ENCODE measurements at places on chromosomes 11 and 22.

GRCh38 chr11:8717544-8717875, 34.9 kb downstream of the RPL27A start:
- DNase-seq: no peak

DNA sequence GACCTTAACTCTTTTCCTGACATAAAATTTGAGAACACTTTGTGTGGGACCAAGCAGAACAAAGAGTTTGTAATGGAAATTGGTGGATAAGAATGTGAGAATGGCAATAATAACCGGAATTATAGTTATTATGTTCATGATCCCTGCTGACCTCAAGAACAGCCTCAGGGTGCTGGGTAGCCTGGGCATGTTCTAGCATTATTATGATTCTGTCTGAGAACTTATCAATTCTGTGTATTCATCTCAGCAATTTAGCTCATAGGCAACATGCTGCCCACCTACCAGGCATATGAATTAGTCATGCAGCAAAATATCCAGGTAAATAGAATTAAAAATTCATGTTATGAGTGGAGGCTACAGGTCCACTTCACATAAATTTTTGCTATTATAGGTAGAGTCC, 61.9 kb downstream of the CTSC start:
- DNase-seq: no peak

GRCh38 chr11:62505059-62505439, 41.6 kb downstream of the AHNAK start:
- DNase-seq: no peak

DNA sequence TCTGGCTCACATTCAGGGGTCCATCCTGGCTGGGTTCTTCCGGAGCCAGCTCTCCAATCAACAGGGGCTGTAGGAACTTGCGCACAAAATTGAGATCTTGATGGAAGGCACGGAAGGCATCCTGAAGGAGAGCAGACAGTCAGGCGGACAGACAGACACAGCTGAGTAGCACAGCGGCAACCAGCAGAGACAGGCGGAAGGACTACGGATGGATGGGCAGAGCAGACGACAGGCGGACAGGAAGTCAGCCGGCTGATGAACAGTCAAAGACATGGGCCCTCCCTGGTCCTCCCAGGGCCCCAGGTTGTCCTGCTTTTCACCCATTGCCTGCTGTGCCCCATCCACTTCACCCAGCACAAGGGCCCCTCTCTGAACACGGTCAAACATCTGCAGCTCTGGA, 11.3 kb downstream of the FADS3 start:
- no peak for DNase-seq

DNA sequence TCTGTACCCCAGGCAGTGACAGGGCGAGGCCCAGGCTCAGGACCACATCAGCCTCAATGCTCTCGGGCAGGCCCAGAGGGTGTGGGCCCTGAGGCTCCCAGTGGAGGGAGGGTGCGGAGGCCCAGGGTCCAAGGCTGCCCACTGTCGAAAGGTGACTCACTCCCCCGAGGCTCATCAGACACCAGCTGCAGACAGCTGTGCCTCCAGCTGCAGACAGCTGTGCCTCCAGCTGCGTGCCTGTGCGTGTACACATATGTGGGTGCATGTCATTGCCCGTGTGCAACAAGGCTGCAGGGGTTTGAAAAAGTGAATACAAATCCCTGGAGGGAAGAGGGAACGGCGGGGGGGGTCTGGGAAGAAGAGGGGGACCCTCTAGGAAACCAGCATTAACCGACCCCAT, 134.3 kb downstream of the BRD1 start:
- no peak for DNase-seq

GRCh38 chr11:1892116-1892515, 421 bp upstream of the PRR33 start:
- no peak for DNase-seq

GRCh38 chr11:61145228-61146005, 15.8 kb downstream of the VPS37C start:
- no peak for DNase-seq

DNA sequence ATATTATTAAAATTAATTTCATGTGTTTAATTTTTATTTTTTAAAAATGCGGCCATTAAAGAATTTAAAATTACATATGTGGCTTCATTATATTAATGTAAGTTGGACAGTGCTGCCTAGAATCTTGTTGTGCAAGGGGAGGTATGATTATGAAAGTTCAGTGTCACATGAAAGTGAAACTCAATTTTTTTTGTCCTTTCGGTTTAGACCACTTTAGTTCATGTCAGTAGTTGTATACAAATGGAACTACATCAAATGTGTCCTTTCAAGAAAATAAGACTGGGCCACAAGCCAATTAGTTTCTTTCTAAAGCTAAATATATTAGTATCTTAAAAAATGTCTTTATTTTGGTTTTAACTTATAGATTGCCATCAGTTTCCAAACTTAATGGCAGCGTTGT, 35.7 kb downstream of the TBCEL start:
- DNase-seq: no peak

- DNase-seq: no peak
Observed at GRCh38 chr11:856397-856796, 13.7 kb downstream of the TSPAN4 start.

DNA sequence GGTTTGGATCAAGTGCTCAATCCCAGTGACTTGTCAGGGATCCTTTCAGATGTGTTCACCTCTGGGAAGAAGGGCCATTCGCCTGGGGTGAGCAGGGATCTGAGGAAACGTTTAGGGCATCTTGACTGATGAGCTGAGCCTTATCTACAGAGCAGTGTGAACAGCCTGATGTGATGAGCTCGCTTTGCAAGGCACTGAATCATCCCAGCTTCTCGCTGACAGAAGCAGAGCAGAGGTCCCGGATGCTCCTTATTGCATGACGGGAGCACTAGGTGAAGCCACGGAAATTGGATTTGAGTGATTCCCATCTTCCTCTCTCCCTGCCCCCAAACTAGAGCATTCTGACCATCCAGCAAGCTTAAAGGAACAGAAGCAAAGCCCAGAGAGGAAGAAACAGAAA, 46.5 kb downstream of the SEZ6L start:
- peak; percentile 2 for DNase-seq
